Activated CD4-positive, alpha-beta memory T cell treated with anti-CD3 and anti-CD28 coated beads, Interleukin-2, amount 10 ng/mL, durations not matched to agents 7 days and 5 days (primary cell): ENCODE measurements at places on chromosomes 13 and 19. TPM values are rescaled to one million over a fixed set of nuclear protein-coding genes. Genes with fewer than 3 reads are reported as not detected.

MIDN gene
- total RNA-seq: 86.2 TPM

- no peaks in the 10 kb centered on the region for H3K27me3 ChIP-seq
- peak overlapping the region; percentile 48 for H3K27ac ChIP-seq
- peak; percentile 63 for DNase-seq
Measured at GRCh38 chr19:49570997-49571676, 9.2 kb downstream of the NOSIP start.

DNA sequence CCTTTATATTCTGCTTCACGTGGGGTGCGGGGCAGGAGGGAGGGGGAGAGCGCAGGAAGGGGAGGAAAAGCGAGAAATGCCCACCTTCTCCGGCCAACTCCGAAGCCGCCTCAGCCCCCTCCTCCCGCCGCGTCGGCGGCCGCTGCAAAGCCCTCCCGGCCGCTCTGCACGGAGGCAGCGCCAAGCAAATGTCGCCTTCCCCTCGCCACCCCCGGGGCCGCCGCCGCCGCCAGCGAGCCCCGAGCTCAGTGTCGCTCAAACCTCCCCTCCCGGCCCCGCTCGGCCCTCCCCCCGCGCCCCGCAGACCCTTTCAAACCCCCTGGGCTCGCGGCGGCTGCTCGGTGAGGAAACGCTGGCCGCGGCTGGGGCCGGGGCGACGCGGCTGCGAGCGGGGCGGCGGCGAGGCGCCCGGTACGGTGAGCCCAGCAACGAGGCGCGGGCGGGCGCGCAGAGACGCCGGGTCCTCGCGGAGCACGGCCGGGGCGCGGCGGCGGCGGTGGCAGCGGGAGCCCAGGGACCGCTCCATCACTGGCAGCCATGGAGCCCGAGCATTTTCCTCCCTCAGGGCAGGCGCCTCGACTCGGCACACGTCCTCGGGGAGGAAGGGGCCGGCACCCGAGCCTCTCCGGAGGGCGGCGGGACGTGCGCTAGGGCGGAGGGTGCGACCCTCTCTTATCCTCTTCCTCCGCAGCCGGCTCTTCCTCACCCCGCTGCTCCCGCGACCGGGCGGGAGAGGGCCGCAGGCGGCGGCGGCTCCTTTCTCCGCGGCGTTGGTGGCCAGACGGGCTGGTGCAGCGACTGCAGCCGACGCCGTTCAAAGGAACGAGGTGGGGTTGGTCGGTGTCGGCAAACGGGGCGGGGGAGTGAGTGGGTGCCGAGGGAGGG, 463 bp upstream of the TSC22D1 start:
- peak overlapping the region; percentile 84 for H3K27ac ChIP-seq
- DNase-seq: peak; percentile 21
- peaks cover 32% of the 10 kb centered on the region for H3K4me1 ChIP-seq
- peak overlapping the region; percentile 94 for H3K4me3 ChIP-seq

DNA sequence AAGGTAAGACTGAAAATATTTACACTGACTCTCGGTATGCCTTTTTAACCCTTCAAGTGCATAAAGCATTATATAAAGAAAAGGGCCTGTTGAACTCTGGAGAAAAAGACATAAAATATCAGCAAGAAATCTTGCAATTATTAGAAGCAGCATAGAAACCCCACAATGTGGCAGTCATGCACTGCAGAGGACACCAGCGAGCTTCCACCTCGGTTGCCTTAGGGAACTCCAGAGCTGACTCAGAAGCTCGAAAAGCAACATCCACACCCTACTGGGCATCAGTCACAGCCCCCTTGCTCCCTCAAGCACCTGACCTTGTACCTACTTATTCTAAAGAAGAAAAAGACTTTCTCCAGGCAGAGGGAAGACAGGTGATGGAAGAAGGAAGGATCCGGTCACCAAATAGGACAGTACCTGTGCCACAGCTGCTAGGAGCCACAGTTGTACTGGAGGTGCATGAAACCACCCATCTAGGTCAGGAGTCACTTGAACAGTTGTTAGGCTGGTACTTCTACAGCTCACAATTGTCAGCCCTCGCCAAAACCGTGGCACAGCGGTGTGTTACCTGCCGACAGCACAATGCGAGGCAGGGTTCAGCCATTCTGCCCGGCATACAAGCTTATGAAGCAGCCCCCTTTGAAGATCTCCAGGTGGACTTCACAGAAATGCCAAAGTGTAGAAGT, 2.9 kb downstream of the ZNF816 start:
- no peak overlapping the region for H3K4me3 ChIP-seq
- peaks cover 27% of the 10 kb centered on the region for H3K4me1 ChIP-seq
- peaks cover 76% of the 10 kb centered on the region for H3K36me3 ChIP-seq
- H3K27ac ChIP-seq: no peak overlapping the region
- no peak for DNase-seq

GRCh38 chr19:2129892-2130770, 21.2 kb downstream of the AP3D1 start:
- no peaks in the 10 kb centered on the region for H3K27me3 ChIP-seq
- no peaks in the 10 kb centered on the region for H3K4me1 ChIP-seq
- H3K36me3 ChIP-seq: peaks cover 43% of the 10 kb centered on the region
- DNase-seq: no peak
